GM12864 (cell line): ENCODE measurements at places on chromosomes 7 and 10.

DNA sequence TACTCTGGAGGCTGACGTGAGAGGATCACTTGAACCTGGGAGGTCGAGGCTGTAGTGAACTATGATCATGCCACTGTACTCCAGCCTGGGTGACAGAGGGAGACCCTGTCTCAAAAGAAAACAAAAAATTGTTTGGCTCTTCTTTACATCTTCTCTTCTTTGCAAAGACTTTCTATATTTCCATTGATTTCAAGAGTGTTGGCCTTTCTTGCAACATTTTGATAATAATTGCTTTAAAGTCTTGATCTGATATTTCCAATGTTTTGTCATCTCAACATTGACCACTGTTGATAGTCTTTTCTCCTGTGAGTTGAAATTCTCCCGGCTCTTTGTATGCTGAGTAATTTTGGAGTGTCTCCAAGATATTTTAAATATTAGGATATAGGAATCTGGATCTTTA lies 17.8 kb upstream of the CLDN4 start:
- DNase-seq: no peak

GRCh38 chr7:80640846-80641245 lies 2.4 kb downstream of the CD36 start:
- DNase-seq: no peak

GRCh38 chr7:46285878-46286277 lies 364.8 kb upstream of the IGFBP3 start:
- DNase-seq: no peak

- DNase-seq: no peak
These were observed 38.0 kb downstream of the PRKAG2 start for GRCh38 chr7:151838861-151839381.

GRCh38 chr10:110475722-110476515 lies 21.8 kb upstream of the DUSP5 start:
- no peak for DNase-seq

GRCh38 chr7:105439174-105439893 lies 50.6 kb upstream of the SRPK2 start:
- DNase-seq: no peak

- peak; percentile 2 for DNase-seq
These were observed 153.3 kb downstream of the STK31 start for GRCh38 chr7:23863209-23863787.

DNA sequence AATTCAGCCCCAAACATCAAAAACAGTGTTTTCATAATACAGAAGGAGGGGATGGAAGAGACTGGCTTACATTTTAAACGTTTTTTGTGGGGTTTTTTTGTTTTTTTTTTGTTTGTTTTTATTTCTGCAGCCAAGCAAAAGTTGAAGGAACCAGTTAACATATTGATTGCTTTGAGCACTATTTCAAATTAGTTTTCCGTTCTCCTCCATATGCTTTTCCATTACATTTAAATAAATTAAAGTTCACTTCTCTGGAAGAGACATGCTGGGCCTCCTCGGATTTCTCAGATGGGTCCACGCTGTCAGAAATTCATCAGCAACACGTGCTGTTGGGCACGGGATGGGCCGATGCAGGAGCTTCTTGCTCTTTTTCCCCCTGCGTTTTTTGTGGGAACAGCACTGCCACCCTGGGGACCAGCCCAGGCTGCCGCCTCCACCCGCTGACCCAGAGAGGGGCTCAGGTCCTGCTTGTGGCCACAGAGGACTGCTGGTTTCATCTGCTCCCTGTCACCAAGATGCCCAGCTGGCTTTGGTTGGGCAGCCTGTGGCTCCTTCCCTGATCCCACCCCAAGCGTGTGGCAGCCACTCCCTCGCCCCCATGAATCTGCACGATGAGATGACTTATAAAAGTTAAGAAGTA lies 67.7 kb upstream of the CHST15 start:
- no peak for DNase-seq

GRCh38 chr7:82975811-82976468 lies 186.7 kb downstream of the PCLO start:
- DNase-seq: no peak

DNA sequence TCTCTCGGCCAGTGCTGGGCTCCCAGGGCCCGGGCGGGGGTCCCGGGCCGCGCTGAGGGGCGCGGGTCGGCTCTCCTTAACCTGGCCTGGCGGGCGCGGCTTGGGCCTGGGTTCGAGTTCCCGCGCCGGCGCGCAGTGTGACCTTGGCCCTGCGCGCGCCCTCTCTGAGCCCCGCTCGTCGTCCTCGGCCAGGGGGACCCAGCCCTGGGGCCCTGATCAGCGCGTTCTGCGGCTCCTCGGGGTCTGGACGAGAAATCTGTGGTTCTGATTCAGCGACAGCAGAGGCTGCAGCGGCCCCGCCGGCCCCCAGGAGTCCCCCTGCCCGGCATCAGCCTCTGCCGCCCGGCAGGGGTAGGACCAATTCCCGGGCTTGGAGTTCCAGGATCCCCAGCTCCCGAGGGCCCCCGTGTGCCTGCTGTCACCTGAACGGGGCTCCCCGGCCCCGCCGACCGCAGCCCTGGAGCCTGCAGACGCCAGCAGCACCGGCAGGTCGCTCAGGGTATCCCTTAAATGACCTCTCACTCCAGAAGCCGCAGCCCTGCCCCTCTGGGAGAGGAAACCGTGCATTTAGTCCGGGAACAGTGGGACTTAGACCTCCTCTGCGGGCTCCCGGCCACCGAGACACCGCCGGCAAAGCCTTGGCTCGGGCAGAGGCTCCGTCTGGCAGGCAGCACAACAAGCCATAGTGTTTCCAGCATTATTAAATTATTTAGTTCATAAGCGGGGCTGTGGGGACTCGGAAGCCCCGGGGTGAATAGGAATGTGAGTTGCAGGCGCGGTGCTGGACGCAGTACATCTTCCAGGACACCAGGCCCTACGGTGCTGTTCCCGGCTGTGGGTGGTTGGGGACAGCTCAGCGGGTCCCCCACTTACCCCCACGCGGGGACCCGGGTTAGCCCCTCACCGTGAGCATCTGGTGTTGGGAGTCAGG lies 572 bp downstream of the CHST12 start:
- no peak for DNase-seq

DNA sequence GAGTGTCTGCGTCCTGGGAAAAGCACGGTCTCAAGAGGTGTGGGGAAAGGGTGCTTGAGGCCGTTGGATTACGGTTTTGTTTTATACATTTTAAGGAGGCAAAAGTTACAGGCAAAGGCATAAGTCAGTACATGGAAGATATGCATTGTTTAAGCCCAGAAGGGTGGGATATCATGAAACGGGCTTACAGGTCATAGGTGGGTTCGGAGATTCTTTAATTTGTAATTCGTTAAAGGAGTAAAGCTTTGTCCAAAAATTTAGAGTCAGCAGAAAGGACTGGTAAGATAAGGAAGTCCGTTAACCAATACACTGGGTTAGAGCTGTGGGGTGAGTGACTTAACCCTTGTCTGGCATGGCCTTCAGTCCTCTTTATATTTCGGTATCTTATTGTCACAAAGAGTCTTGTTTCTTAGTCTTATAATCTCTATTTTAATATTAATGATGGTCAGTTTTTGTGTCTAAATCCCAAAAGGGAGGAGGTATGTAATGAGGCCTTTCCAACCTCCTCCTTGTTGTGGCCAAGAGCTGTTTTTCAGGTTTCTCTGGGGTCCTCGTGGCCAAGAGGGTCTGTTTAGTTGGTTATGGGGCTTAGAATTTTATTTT lies 12.7 kb downstream of the TSPAN14 start:
- DNase-seq: no peak

DNA sequence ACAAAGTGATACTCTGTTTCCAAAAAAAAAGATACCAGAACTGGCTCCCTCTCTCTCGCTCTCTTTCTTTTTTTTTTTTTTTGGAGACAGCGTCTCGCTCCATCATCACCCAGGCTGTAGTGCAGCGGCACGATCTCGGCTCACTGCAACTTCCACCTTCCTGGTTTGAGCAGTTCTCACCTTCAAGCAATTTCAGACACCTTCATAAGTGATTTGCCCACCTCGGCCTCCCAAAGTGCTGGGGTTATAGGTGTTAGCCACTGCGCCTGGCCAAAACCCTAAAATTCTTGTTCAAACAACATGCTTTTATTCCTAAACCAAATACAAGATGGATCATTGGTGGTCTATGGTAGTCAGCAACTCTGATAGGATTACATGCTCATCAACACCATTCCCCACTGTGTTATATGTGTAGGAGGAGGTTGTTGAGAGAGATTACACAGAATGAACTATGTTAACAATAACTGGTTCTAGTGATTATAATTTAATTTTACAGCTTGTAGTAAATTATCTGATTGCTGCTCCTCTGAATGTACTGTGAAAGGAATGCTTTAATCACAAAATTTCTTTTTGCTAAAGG lies 15.5 kb downstream of the ACBD5 start:
- no peak for DNase-seq

DNA sequence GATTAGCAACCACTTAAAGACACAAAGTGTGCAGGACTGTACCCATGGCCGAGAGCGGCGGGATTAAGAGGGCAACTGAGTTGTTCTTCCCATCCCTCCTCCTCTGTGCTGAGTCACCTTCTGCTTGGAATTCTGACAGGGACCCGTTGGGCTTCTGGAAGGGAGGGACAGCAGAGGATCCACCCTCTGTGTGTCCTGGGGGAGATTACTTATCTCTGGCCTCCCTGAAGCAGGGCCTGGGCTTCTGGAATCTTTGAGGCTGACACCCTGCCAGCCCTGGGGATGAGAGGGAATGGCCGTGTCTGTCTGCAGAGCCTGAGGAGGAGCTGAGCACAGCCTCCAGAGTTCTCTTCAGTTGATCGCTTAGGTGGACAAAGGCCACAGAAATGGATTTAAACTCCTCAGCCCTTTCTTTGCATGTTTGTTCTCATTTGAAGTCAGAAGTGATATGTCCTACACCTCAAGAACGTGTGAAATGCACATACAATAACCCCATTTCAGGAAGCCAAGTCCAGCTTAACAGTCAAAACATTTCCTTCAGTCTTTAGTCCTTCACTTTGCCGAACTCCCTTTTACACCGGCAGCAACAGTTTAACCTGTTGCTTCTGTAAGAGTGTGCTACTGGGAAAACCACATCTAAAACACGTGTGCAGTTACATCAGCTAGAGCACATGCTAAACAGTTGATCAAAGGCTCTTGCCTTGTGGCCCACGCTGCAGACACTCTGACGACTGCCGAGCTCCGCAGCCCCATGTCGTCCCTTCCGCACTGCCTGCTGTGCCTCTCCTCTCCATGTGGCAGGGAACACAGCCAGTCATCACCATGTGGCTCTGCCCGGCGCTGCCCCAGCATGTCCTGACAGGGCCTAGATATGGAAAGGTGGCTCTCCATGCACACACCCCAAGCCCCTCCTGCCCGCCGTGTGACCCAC lies 55.7 kb downstream of the IKZF1 start:
- DNase-seq: no peak

DNA sequence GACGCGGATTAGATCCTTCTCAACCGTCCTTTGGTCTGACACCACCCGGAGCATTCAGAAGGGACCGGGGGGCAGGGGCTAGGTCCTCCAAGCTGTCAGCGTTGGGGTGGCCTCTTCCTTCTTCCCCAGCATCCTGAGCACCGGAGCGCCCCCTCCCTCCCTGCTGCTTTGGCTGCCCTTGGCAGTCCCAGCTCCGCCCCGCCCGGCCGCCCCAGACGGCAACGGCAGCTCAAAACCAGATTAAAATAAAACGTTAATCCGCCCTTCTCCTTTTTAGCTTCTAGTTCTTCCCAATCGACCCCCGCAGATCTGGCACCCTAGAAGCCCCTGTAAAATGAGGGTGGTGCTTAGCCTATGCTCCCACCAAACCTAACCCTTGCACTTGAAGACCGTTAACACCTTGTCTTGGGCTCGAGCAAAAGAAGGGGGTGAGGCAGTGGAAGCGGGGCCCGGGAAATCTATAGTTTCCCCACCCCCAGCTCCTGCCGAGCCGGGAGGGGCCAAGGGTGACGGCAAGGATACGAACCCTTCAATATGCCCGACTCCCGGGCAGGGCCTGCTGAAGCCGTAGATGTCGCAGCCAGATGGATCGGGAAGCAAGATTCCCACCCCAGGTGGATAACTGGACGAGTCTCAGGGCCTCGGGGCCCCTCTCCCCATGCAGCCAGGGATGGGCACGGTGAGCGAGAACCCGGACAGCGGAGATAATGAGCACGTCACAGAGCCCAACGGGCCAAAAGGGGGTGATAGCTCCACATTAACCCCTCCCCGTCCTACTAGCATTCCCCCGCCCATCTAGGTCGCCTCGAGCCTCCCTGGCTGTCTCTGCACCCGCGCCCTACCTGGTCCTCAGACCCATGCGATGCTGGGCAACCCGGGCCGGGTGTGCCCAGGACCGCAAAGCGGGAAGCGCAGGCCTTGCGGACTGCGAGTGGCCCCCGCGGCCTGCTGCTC lies 169.7 kb downstream of the NRF1 start:
- DNase-seq: no peak

DNA sequence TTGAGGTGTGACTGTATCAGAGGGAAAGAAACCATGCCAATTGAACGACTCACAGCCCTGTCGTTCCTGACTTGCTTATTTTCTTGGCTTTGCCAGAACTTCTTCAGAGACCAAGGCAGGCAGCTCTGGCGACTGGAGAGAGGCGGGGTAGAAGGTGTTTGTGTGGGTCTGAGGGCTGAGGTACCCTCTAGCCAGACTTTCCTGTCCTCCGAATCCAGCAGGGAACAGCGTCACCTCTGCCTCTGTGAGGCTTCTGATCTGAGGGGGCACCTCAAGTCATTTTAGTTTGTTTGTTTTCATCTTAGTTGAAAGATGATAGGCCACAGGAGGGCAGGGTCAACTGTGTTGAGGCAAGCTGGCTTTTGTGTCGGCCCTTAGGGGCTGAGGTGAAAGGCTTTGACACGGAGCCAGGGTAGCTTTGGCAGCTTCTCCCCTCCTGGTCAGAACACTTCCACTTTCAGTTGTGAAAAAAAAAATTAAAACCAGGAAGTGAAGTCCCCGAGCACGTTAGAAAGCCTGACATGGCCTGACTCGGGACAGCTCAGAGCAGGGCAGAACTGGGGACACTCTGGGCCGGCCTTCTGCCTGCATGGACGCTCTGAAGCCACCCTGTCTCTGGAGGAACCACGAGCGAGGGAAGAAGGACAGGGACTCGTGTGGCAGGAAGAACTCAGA lies 1.9 kb downstream of the ACSL5 start:
- DNase-seq: peak; percentile 65

GRCh38 chr10:10658172-10658785 lies 359.4 kb upstream of the CELF2 start:
- no peak for DNase-seq

GRCh38 chr7:148620749-148621359 lies 30.3 kb downstream of the C7orf33 start:
- no peak for DNase-seq

DNA sequence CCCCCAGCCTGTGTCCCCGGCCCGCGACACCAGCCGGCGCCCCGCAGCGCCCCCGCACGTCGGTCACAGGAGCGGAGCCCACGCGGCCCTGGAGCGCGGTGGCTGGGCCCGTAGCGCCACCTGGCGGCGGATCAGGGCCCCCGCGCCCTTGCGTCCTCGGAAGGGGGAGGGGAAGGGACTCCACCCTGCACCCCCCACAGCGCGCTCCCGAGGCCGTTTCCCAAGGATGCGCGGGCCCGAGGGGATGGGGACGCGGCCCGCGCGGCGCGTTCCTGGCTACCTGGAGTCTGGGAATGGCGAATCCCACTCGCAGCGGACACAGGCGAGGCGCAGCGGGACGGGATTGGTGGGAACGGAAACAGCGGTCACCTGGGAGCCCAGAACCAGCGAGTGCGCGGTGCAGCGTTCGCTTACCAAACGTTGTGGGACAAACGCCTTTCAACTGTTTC lies 23.8 kb upstream of the MKI67 start:
- DNase-seq: no peak

GRCh38 chr10:22159979-22160378 lies 57.8 kb downstream of the EBLN1 start:
- DNase-seq: no peak

GRCh38 chr10:28661035-28661434 lies 16.3 kb upstream of the BAMBI start:
- no peak for DNase-seq
